HT1080 (cell line): ENCODE measurements at places on chromosomes 5 and 9.

GRCh38 chr5:142287096-142287972, 37.5 kb downstream of the SPRY4 start:
- no peak for DNase-seq

GRCh38 chr9:20620650-20621470, 1.4 kb downstream of the MLLT3 start:
- DNase-seq = no peak

DNA sequence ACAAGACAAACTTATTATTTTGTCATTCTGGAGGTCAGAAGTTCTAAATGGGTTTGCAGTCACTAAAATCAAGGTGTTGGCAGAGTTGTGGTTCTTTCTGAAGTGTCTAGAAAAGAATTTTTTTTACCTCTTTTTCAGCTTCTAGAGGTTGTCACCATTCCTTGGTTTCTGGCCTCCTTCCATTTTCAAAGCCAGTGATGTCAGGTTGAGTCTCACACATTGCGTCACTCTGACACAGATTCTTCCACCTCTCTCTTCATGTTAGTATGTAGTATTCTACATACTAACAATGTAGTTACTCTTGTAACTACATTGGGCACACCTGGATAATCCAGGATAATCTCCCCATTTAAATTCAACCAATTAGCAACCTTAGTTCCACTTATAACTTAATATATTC, 290.3 kb downstream of the RFX3 start:
- DNase-seq = no peak

- no peak for DNase-seq
Measured at GRCh38 chr9:27600256-27600655, 27.0 kb upstream of the C9orf72 start.

GRCh38 chr9:33043671-33044070, 18.6 kb downstream of the DNAJA1 start:
- DNase-seq = no peak
